ENCODE measurements at places on chromosomes 4 and X.

GRCh38 chr4:98976716-98977115 is 18.8 kb upstream of the METAP1 start:
- DNase-seq = no peak

- no peak for DNase-seq
Measured at GRCh38 chrX:130171446-130172126, at the start of gene RAB33A. TSS of gene RAB33A (plus strand) at chrX:130171962. CDS start at chrX:130172063, 101 bp downstream.

DNA sequence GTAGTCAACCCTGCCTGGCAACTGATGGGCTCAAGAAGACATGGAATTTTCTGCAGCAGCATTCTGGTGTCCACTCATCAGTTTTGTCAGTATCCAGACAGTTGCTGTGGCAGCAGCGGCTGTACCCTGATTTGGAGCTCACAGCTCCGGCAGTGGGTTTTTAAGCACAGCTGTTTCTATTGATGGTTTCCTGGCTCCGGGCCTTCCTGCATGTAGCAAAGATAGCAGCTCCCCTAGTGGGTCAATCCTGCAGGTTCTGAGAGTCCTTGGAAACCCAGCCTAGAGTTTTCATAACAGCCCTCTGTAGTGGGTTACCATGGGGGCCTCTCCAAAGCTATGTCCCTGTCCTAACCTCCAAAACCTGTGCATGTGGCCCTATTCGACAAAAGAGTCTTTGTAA is 84.0 kb upstream of the ATP6AP2 start:
- no peak for DNase-seq

DNA sequence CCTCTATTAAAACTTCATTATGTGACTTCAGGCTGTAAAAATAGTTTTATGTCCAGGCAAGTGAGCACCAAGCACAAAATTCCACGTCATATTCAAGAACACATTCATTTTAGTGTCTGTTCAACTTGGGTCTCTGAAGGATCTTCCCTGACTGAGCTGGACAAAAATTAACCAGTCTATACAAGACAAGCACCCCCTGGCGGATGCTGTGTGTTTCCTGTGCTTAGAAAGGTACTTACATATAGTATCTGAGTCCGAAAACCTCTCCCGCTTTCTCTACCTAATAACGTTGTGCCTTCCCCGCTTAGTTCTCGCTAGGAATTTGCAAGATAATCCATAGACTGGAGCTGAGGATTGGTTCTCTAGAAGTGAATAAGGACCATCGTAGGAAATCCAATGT is 2214.5 kb upstream of the TENM3 start:
- peak; percentile 32 for DNase-seq

- DNase-seq = no peak
Measured at GRCh38 chr4:8329859-8330761, 60.6 kb downstream of the HTRA3 start.

DNA sequence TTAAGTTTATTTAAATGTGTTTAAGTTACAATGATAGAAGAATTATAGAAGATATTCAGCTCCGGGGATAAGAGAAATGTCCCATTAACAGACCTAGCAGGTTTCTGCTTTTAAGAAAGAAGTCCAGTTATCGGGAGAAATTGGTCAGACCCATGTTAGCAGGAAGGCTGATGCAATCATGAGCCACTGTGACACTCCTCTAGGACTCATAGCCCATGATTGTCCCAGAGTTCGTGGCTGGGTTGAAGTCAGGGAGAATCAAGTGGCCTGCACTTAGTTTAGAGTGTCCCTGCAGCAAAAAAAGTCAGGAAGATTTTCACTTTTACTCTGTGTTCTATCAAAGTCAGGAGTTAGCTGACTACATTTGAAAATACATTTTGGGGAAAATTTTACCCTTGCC is 72.0 kb downstream of the TMEM144 start:
- DNase-seq = no peak

DNA sequence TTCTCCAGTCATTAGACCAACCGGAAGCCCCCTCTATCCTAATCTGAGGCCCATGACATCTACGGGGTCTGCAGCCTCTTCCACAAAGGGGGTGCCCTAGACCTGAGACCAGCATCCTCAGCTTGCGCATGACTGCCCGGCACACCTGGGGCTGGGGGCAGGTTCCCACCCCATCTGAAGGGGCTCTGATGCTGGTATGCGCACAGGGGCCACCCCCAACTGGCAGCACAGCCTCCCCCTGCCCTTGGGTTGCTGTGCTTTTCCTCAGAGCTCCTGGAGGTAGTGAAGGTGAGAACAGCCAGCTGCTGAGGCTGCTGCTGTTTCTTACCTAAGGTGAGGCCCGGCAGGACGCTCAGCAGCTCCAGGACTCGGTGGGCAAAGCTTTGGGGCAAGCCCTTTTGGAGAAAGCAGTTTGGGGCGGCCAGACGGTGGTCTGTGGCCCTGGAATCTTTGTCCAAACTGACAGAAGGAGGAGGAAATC is 18.9 kb upstream of the CPLX1 start:
- no peak for DNase-seq

DNA sequence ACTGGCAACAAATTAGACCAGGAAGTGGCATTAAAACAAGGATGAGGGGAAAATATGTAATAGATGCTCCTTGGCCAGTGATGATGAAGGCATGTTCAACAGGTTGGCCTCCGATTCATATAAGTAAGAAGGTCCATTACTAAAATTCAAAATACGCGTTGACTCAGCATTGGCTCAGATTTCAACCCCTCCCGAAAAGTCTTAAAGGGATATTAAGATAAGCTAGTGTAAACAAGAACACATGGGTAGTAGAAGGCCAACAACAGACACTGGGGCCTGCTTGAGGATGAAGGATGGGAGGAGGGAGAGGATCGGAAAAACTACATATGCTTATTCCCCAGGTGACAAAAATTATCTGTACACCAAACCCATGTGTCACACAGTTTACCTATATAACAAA is 19.1 kb upstream of the LAP3 start:
- no peak for DNase-seq

GRCh38 chr4:4842476-4843441 is 16.7 kb upstream of the MSX1 start:
- no peak for DNase-seq

GRCh38 chrX:70141373-70141772 is 8.1 kb downstream of the IGBP1 start:
- no peak for DNase-seq

DNA sequence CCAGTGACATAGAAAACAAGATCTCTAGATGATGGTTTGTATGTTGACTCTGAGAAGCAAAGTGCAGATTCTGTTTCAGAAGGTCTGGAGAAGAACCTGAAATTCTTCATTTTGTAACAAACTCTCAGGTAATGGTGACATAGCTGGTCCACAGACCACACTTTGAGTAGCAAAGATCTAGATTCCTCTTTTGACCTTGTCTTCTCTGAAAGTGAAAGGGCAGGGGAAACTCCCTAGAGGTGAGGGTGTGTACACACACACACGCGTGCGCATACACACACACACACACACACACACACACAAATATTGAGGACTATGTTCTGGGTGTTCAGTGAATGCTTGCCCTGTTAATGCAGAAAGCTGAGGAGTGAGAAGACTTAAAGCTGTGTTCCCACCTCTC is 110.1 kb downstream of the NHSL2 start:
- no peak for DNase-seq

- DNase-seq = peak; percentile 97
Measured at GRCh38 chr4:154549894-154550790, at the start of gene PLRG1. TSS of gene PLRG1 (minus strand) at chr4:154550400. CDS start at chr4:154550308, 92 bp downstream.

DNA sequence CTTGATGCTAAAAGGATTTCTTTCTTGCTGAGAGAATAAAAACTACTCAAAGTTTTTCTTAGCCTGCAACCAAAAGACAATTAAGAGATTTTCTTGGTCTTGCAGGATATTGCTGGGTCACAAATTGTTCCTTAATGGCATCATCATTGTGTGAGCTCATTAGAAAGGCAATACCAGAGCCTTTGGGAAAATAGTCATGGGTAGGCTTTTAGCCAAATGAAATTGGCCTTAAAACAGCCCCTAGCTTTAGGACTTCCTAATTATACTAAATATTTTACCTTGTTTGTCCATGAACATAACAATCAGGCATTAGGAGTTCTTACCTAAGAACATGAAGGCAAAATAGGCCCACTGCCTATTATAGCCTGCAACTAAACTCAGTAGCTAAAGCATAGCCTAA is 10.4 kb upstream of the FAM13A start:
- DNase-seq = no peak

All from small intestine (tissue), 16 donors.